ENCODE measurements at places on chromosomes 5 and 9.

DNA sequence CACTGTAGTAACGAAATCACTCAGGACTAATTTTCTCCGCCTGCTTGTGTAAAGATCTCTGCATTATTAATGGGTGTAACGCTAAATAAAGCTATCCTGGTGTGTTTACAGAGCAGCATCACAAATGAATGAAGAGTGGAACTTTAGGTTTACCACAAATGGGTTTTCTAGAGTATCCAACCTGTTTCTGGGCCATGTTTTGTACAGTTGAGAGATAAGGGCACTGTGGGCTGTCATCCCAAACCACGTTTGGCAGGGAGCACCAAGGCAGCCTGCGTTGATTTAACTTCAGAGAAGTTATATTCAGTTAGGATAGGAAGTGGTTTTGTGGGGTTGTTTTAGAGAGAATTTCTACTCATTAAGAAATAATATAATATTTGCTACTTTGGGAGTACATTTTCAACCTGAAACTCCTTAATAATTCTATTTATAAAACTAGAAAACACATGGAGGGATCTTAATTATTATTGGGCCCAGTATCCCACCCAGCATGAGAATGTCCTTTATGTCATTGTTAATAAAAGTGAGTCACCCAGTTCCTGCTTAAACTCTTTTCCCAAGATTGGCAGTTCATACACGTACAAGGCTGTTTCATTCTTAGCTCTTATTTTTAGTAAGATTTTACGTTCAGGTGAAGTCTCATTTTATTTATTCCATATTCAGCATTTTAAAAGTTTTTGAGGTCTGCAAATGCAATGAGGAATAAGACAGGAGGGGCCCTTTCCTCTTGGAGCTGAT, 8.0 kb downstream of the KCNN2 start:
- H3K4me3 ChIP-seq, result no peak overlapping the region
- H3K27me3 ChIP-seq, result no peaks in the 10 kb centered on the region
- no peaks in the 10 kb centered on the region for H3K36me3 ChIP-seq
- DNase-seq, result no peak
- no peaks in the 10 kb centered on the region for H3K4me1 ChIP-seq
- H3K27ac ChIP-seq, result no peak overlapping the region

DNA sequence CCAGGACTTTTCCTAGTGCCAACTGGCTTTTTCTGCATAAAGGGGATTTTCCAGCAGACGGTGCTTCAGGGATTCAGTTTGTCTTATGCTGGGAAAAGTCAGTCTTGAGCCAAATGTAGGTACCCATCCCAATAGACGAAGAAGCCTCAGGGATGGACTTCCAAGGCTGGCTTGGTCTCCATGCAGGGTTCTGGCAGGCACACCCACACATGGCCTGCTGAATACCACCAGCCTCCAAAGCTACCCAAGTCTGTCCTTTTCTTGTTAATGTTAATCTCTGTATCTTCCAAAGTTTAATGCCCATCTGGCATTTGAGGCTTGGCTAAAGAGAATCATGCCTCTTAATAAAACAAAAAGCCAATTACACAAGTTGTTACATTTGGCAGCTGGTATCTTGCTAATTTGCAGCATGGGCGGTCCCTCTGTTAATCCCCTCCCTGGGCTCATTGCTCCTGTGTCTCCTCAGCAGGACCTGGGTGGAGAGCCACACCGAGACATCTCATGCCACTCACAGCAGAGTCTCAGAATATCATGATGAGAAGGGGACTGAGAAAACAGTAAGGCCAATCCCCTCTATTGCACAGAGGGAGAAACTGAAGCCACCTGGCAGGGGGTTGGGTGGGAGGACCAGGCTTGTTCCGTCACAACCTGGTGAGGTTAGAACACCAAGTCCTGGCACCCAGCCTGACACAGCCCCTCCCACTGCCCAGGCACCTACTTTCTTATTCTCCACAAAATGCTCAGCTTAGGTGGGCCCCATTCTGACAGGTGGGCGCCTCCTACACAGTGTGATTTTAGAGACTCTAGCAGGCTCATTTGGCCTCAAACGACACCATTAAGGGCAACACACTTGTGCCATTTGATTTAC, 243.2 kb downstream of the FSTL4 start:
- no peak overlapping the region for H3K27ac ChIP-seq
- H3K27me3 ChIP-seq, result no peaks in the 10 kb centered on the region
- H3K4me1 ChIP-seq, result peaks cover 21% of the 10 kb centered on the region
- H3K4me3 ChIP-seq, result no peak overlapping the region
- no peaks in the 10 kb centered on the region for H3K36me3 ChIP-seq

DNA sequence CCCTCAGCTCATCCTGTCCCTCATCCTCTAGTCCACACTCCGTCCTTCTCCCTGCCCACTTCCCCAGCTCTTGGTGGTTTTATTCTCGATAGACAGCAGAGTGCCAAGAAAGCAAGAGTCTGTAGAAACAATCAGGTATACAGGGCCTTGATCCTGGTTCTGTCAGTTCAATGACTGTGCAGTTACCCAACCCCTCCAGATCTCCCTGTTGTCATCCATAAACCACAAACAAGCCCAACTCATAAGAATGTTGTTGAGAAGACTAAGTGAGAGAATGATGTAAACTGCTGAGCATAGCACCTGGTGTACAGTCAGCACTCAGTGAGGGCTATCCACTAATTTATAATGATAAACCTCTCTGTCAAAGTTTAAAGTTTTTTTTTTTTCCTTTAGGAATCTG, 31.3 kb downstream of the ISL1 start:
- H3K36me3 ChIP-seq, result no peaks in the 10 kb centered on the region
- H3K27me3 ChIP-seq, result peaks cover 3% of the 10 kb centered on the region
- H3K4me3 ChIP-seq, result no peak overlapping the region
- no peaks in the 10 kb centered on the region for H3K4me1 ChIP-seq
- no peak overlapping the region for H3K27ac ChIP-seq

- no peak overlapping the region for H3K4me3 ChIP-seq
- H3K4me1 ChIP-seq, result no peaks in the 10 kb centered on the region
- H3K36me3 ChIP-seq, result no peaks in the 10 kb centered on the region
- no peak for DNase-seq
Measured at GRCh38 chr5:60540856-60541805, 158.8 kb downstream of the DEPDC1B start.

- DNase-seq, result no peak
- no peak overlapping the region for H3K4me3 ChIP-seq
- no peak overlapping the region for H3K27ac ChIP-seq
- no peaks in the 10 kb centered on the region for H3K27me3 ChIP-seq
- H3K36me3 ChIP-seq, result no peaks in the 10 kb centered on the region
Measured at GRCh38 chr5:31052937-31053658, 140.4 kb upstream of the CDH6 start.

- H3K36me3 ChIP-seq, result no peaks in the 10 kb centered on the region
- H3K4me1 ChIP-seq, result no peaks in the 10 kb centered on the region
- H3K27me3 ChIP-seq, result no peaks in the 10 kb centered on the region
- DNase-seq, result no peak
Measured at GRCh38 chr5:122436615-122437014, 124.6 kb downstream of the SNCAIP start.

- DNase-seq, result no peak
- H3K4me1 ChIP-seq, result peaks cover 3% of the 10 kb centered on the region
- no peak overlapping the region for H3K27ac ChIP-seq
- no peaks in the 10 kb centered on the region for H3K27me3 ChIP-seq
- no peaks in the 10 kb centered on the region for H3K36me3 ChIP-seq
Measured at GRCh38 chr5:129653057-129653375, 94.9 kb upstream of the MINAR2 start.

- DNase-seq, result no peak
- no peak overlapping the region for H3K4me3 ChIP-seq
- H3K36me3 ChIP-seq, result peaks cover 78% of the 10 kb centered on the region
- no peak overlapping the region for H3K27ac ChIP-seq
Measured at GRCh38 chr5:134540747-134541733, 15.6 kb downstream of the JADE2 start.

- H3K36me3 ChIP-seq, result no peaks in the 10 kb centered on the region
- no peak overlapping the region for H3K27ac ChIP-seq
- no peak overlapping the region for H3K4me3 ChIP-seq
- no peak for DNase-seq
Measured at GRCh38 chr9:36677611-36678010, 104.9 kb downstream of the MELK start.

DNA sequence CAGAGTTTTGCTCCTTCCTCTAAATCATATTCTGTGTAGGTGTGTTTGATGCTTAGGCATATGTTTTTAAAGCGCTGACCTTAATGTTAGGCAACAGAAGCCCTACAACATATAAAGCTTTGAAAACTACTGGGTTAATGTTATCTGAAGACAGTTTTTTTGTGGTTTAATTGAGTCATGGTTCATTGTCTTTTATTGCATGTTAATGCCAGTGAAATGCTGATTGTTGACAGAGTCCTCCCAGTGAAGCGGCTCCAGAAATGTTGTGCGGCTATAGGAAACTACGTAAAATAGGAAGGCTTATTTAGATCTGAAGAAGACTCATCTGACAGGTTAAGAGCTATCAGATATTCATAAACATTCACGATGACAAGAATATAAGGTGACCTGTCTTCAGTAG, 424.6 kb downstream of the CCDC171 start:
- no peaks in the 10 kb centered on the region for H3K36me3 ChIP-seq
- no peaks in the 10 kb centered on the region for H3K4me1 ChIP-seq
- no peak overlapping the region for H3K4me3 ChIP-seq
- no peaks in the 10 kb centered on the region for H3K27me3 ChIP-seq
- no peak for DNase-seq

DNA sequence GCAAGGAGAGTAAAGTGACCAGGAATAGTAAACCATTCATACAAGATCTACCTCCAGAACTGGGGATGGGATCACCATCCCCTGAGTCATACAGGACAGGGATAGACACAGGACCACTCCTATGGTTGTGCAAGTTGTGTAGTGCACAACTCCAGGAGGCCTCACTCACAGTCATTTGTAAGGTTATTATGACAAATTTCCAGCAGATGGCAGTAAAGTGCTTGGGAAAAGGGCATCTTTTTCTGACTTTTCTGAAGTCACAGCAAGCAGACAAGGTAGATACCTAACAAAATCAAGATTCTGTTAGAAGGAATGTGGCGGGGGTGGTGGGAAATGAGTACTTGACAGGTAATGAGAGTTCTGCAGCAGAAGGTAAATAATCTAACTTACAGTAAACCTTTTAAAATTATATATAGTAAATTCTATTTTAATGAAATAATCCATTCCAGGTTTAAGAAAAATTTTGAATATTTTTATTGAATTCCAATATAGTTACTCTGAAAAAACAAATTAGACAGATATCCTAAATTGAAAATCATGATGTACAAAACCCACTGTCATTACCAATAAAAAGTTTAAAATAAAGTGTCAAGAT, 16.7 kb upstream of the KIF27 start:
- no peak for DNase-seq
- H3K4me3 ChIP-seq, result no peak overlapping the region
- no peak overlapping the region for H3K27ac ChIP-seq
- H3K36me3 ChIP-seq, result peaks cover 41% of the 10 kb centered on the region

GRCh38 chr5:169080448-169080911, 220.5 kb downstream of the SLIT3 start:
- no peaks in the 10 kb centered on the region for H3K4me1 ChIP-seq
- H3K4me3 ChIP-seq, result no peak overlapping the region
- H3K27ac ChIP-seq, result no peak overlapping the region

- H3K27ac ChIP-seq, result no peak overlapping the region
- no peak for DNase-seq
- H3K4me3 ChIP-seq, result no peak overlapping the region
- H3K4me1 ChIP-seq, result no peaks in the 10 kb centered on the region
Measured at GRCh38 chr9:22337261-22337660, 109.4 kb upstream of the DMRTA1 start.

DNA sequence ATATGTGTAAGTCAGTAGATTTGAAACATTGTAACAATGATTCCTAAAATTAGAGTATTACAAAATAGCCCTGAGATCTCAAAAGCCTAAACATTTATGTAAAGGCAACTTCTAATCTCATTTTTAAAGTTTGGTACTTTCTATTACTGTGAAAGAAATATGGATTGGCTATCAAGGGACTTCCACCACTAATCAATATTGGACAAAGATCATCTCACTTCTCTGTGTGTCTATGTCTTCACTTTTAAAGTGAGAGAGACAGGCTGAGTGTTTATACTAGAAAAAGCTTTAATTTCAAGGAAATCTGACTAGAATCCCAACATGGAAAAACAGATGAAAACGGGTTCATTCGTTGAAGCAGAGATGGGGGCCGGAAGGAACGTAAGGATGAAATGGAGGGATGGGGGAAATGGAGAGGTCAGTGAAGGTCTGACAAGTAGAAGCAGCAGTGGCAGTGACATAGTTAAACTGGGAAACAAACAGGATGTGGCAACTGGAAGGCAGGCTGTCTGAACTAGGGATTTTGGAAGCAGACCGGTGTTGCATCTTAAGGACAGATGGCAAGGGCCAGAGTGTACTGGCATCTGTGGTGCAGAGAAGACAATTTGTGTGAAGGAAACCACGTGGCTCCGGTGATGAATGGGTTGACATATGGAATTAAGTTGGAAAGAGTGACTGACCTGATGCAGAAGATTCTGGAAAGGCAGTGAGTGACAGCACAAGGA, 60.8 kb downstream of the PDE4D start:
- H3K4me3 ChIP-seq, result no peak overlapping the region
- H3K36me3 ChIP-seq, result no peaks in the 10 kb centered on the region
- peaks cover 8% of the 10 kb centered on the region for H3K27me3 ChIP-seq
- no peak overlapping the region for H3K27ac ChIP-seq

DNA sequence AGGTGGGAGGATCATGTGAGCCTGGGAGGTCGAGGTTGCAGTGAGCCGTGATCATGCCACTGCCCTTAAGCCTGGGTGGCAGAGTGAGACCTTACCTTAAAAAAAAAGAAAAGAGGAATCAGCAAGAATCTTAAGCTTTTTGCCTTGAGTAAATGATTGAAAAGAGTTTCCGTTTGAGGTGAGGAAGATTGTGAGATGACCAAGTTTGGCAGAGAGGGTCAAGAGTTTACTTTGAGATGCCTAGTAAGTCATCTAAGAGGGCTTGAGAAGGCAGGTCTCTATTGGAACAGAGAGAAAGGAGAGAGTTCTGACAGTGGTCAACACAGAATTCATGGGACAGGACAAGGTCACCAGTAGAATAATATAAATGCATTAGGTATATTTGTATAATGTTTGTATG, 572.1 kb downstream of the TLE4 start:
- H3K27me3 ChIP-seq, result no peaks in the 10 kb centered on the region
- no peak for DNase-seq
- H3K4me1 ChIP-seq, result no peaks in the 10 kb centered on the region
- no peak overlapping the region for H3K4me3 ChIP-seq
- H3K27ac ChIP-seq, result no peak overlapping the region
- H3K36me3 ChIP-seq, result no peaks in the 10 kb centered on the region

DNA sequence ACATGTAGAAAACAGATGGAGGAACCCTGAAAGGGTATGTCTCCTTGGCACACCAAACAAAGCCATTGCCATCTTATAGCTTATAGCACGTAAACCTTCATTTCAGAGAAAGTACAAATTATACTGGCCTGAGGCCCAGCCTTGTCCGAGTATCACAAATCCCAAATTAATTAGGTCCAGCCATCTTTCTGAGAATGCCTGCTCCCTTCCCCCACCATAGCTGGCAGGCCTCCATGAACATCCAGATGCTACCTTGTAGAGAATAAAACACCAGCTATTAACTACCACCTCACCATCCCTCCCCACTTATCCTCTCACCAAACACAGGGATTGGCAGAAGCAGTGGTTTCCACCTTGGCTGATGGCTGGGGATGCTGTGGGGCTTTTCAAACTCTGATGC, 224.0 kb downstream of the SPOCK1 start:
- DNase-seq, result no peak

GRCh38 chr5:133939668-133940067, 28.8 kb downstream of the C5orf15 start:
- no peak overlapping the region for H3K27ac ChIP-seq
- H3K36me3 ChIP-seq, result no peaks in the 10 kb centered on the region
- no peak overlapping the region for H3K4me3 ChIP-seq
- no peak for DNase-seq

Measured in suprapubic skin (tissue), 4 donors.